ENCODE measurements at places on chromosomes 12 and 14. TPM values are rescaled to one million over a fixed set of nuclear protein-coding genes. Genes with fewer than 3 reads are reported as not detected.

TBX5 gene
- 97.3 TPM for polyA plus RNA-seq

JAG2 gene
- 17.8 TPM for polyA plus RNA-seq

CCDC92 gene
- polyA plus RNA-seq: 80.0 TPM

NID2 gene
- polyA plus RNA-seq: 18.9 TPM

SRRM4 gene
- polyA plus RNA-seq: 0.38 TPM

SIX1 gene
- 0.14 TPM for polyA plus RNA-seq

SDR9C7 gene
- polyA plus RNA-seq: 0.05 TPM

TAS2R8 gene
- polyA plus RNA-seq: not detected

PLXNC1 gene
- 2.4 TPM for polyA plus RNA-seq

BDKRB2 gene
- polyA plus RNA-seq: 0.57 TPM

NDRG2 gene
- 351 TPM for polyA plus RNA-seq

MAP1LC3B2 gene
- polyA plus RNA-seq: 2.9 TPM

CALCOCO1 gene
- polyA plus RNA-seq: 121 TPM

SMARCD1 gene
- polyA plus RNA-seq: 11.6 TPM

NTN4 gene
- 62.9 TPM for polyA plus RNA-seq

KCNA1 gene
- polyA plus RNA-seq: not detected

PPP4R4 gene
- polyA plus RNA-seq: 0.27 TPM

PYGL gene
- 9.7 TPM for polyA plus RNA-seq

PLCZ1 gene
- polyA plus RNA-seq: 0.34 TPM

CCDC177 gene
- polyA plus RNA-seq: not detected

LRP1-AS gene
- polyA plus RNA-seq: not detected

ERBB3 gene
- polyA plus RNA-seq: 6.4 TPM

PRH2 gene
- not detected for polyA plus RNA-seq

DHRS2 gene
- polyA plus RNA-seq: not detected

RERGL gene
- 7.6 TPM for polyA plus RNA-seq

KRT80 gene
- 0.05 TPM for polyA plus RNA-seq

EGLN3 gene
- polyA plus RNA-seq: 85.6 TPM

NR1H4 gene
- polyA plus RNA-seq: 0.48 TPM

RND1 gene
- polyA plus RNA-seq: 2.6 TPM

TRIAP1 gene
- polyA plus RNA-seq: 16.8 TPM

RNASE8 gene
- not detected for polyA plus RNA-seq

TMEM132C gene
- polyA plus RNA-seq: 4.9 TPM

C14orf180 gene
- 153 TPM for polyA plus RNA-seq

DAO gene
- not detected for polyA plus RNA-seq

GZMB gene
- polyA plus RNA-seq: 0.95 TPM

KIF21A gene
- 26.1 TPM for polyA plus RNA-seq

C12orf76 gene
- polyA plus RNA-seq: 7.0 TPM

AKAP3 gene
- 3.6 TPM for polyA plus RNA-seq

IGF1 gene
- polyA plus RNA-seq: 6.5 TPM

CD69 gene
- polyA plus RNA-seq: 0.68 TPM

CARMIL3 gene
- 0.18 TPM for polyA plus RNA-seq

RIN3 gene
- 7.5 TPM for polyA plus RNA-seq

RFX4 gene
- polyA plus RNA-seq: not detected

SRGAP1 gene
- polyA plus RNA-seq: 1.7 TPM

All from right cardiac atrium (tissue), 5 donors.